ENCODE measurements at places on chromosomes 16 and 17. TPM values are rescaled to one million over a fixed set of nuclear protein-coding genes. Genes with fewer than 3 reads are reported as not detected.

GRCh38 chr17:63701868-63702720, 2.2 kb upstream of the LIMD2 start:
- DNase-seq = no peak

DNA sequence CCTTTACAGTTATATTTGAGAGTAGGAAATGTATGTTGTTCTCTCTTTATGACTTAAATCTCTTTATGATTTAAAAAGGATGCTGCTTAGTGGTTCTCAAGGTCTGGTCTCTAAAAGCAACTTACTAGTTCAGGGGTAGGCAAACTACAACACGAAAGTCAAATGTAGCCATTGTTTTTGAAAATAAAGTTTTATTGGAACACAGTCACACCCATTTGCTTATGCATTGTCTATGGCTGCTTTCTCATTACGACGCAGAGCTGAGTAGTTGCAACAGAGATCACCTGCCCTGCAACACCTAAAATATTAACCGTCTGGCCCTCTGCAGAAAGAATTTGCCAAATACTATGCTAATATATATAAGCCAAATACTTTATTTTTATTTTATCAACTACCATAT, 58.2 kb downstream of the HELZ start:
- DNase-seq = no peak

DNA sequence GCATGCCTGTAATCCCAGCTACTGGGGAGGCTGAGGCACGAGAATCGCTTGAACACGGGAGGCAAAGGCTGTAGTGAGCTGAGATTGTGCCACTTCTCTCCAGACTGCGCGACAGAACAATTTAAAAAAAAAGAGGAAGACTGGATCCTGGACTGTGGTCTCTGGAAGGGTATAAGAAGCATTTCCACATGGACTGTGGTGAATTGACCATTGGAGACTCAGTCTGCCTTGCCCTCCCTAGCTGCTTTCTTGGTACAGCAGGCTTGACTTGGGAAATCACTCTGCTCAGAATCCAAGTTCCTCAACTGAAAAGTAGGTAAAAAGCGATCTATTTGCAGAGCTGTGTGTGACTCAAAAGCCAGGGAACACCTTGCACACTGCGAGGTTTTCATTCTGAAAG, 1.0 kb upstream of the MGRN1 start:
- no peak for DNase-seq

DNA sequence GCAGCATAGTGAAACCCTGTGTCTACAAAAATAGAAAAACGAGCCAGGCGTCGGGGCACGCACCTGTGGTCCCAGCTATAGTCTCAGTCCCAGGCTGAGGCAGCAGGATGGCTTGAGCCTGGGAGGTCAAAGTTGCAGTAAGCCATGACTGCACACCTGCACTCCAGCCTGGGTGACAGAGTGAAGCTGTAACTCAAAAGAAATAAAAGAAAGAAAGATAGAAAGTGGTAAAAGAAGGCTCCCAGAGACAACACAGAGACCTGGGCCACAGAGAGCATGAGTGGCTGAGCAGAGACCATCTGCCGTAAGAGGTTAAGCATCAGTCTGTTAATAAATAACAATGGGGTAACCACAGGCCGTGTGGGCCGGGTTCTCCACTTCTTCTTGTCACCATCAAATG, 15.3 kb upstream of the HEXD start:
- DNase-seq = no peak

- peak; percentile 81 for DNase-seq
Measured at GRCh38 chr17:44398692-44399691, 9.5 kb upstream of the ITGA2B start.

GRCh38 chr17:50508573-50509460, 578 bp downstream of the MYCBPAP start:
- no peak for DNase-seq

ASIC2 gene
- total RNA-seq = not detected

All from mesenteric fat pad (tissue), 1 donor.